Osteocyte (in vitro differentiated cells): ENCODE measurements at places on chromosomes 4 and X. TPM values are rescaled to one million over a fixed set of nuclear protein-coding genes. Genes with fewer than 3 reads are reported as not detected.

DNA sequence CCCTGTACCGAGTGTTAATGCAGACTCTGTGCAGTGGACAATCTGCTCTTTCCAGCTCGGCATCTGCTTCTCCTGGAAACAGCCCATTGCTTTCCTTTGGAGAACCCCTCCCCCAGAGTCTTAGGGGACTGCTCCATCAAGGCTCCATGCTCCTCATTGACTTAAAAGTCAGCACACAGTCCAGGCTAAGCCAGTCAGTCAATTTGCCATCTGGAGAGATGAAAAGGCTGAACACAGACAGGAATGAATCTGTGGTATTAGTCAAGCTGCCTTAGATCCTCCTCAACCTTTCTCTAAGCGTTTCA, 20.3 kb downstream of the ATP8A1 start:
- no peak overlapping the region for H3K27ac ChIP-seq
- H3K36me3 ChIP-seq, result no peaks in the 10 kb centered on the region
- H3K4me1 ChIP-seq, result no peaks in the 10 kb centered on the region
- no peak for DNase-seq

DNA sequence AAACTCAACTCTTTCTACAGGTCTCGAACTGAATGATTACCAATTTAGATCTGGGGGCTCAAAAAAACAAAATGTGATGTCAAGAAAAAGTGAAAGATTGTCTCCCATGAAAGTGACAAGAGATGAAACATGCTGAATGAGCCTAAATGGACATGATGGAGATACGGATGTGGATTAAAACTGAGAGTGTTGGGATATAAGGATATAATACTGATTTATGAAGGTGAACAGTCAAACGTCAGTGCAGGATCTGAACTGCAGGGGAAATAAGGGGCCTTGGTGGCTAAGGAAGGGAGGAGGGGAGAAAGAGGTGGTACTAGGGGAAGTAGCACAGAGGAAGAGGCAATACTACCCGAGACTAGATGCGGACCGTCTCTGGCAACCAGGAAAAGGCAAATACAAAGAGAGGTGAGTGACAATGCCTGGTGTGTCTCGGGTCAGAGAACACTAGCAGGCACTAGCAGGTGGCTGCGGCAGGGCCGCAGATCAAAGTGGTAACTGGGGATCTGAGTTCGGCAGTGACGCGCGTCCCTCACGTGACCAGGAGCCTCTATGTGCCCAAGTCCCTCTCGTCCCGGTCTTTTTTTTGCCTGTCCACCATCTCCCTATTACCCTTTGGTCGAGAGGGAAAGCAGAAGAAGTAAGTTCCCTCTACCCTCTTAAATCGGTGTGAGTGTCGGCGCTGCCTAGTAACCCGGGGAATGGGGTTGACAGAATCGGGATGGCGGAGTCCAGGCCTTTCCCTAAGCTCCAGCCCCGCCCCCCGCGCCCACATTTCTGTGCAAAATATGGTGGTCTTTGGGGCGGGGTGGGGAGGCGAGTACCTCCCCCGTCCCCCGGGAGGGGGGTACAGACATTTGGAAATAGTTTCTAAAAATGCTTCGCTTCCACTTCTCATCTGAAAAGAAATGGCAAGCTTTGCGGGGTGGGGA, at the start of gene TCEAL1:
TSS of gene TCEAL1 (plus strand) at position 590 of the 932 bp plus-strand sequence. CDS start 942 bp downstream, outside the sequence.
- H3K27ac ChIP-seq, result peak within 1 kb of the TSS; percentile 88
- H3K27me3 ChIP-seq, result no peaks in the 10 kb centered on the region
- no peaks in the 10 kb centered on the region for H3K36me3 ChIP-seq
- no peak for DNase-seq

DNA sequence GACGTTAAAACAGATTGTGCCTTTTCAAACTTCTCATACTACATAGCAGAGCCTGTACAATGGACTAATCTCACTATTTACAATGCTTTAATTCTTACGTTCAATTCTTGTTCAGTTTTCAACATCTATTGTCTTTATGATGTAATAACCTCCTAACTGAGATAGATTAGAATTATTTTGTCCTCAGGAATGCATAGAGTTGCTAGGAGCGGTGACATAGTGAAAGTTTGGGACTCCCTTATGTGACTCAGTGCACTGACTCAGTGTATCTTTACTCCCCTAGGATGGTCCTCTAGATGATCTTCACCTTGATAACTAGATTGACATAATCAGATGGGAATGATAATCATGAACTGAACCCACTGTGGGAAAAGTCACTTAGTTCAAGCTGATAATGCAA, 151.5 kb downstream of the VEGFC start:
- no peak overlapping the region for H3K4me3 ChIP-seq
- H3K27ac ChIP-seq, result no peak overlapping the region
- peaks cover 10% of the 10 kb centered on the region for H3K4me1 ChIP-seq
- no peak for DNase-seq
- H3K36me3 ChIP-seq, result no peaks in the 10 kb centered on the region

GRCh38 chr4:154781126-154781982, at the start of gene RBM46:
Gene RBM46, plus strand, starts transcription at chr4:154781272. Its CDS starts 15,481 bp downstream, at chr4:154796753.
- H3K4me1 ChIP-seq, result no peaks in the 10 kb centered on the region
- H3K36me3 ChIP-seq, result no peaks in the 10 kb centered on the region
- H3K4me3 ChIP-seq, result no peak within 1 kb of the TSS
- H3K27me3 ChIP-seq, result peaks cover 6% of the 10 kb centered on the region
- peak; percentile 84 for DNase-seq

GRCh38 chr4:59063015-59063720, 1953.0 kb upstream of the IGFBP7 start:
- no peak overlapping the region for H3K27ac ChIP-seq
- no peaks in the 10 kb centered on the region for H3K4me1 ChIP-seq
- DNase-seq, result no peak
- H3K27me3 ChIP-seq, result no peaks in the 10 kb centered on the region
- no peaks in the 10 kb centered on the region for H3K36me3 ChIP-seq
- H3K4me3 ChIP-seq, result no peak overlapping the region

- no peaks in the 10 kb centered on the region for H3K36me3 ChIP-seq
- H3K4me1 ChIP-seq, result no peaks in the 10 kb centered on the region
- no peaks in the 10 kb centered on the region for H3K27me3 ChIP-seq
- no peak overlapping the region for H3K4me3 ChIP-seq
Measured at GRCh38 chr4:119652998-119653397, 24.4 kb upstream of the PDE5A start.

DNA sequence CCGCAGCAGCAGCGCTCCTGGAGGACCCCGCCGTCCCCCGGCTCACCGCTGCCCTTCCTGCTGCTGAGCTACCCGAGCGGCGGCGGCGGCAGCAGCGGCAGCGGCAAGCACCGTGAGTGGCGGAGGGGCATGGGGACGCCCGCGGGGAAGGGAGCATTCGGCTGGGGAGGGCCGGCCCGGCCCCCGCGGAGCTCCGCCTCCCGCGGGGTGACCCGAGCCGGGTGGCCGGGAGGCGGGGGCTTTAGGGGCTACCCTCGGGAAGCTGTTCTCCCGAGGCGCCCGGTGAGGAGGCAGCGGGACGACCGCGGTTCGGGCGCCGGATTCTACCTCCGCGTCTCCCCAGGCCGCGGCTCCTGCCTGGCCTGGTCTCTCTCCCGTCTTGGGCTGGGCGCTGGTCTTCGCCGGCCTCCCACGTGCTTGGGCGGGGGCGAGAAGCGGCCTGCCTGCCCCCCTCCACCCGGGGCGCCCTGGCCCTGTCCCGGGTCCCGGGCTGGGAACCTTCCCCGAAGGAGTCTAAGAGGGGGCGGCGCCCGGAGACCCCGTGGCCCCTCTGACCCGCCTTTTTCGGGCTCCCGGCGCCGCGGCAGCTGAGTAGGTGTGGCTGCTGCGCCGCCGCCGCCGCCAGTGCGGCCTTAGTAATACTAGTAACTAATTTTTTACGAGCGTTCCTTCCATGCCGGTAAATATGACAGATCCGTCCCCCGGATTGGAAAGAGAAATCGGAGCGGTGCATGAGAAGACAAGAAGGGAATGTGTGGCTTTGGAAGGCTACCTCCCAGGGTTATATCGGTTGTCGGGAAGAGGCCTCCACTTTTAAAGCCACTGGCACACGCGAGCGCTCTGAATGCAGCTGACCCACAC, 16.4 kb upstream of the RUFY3 start:
- H3K27ac ChIP-seq, result peak overlapping the region; percentile 86
- peaks cover 25% of the 10 kb centered on the region for H3K4me1 ChIP-seq
- peak overlapping the region; percentile 80 for H3K4me3 ChIP-seq
- DNase-seq, result peak; percentile 88

DNA sequence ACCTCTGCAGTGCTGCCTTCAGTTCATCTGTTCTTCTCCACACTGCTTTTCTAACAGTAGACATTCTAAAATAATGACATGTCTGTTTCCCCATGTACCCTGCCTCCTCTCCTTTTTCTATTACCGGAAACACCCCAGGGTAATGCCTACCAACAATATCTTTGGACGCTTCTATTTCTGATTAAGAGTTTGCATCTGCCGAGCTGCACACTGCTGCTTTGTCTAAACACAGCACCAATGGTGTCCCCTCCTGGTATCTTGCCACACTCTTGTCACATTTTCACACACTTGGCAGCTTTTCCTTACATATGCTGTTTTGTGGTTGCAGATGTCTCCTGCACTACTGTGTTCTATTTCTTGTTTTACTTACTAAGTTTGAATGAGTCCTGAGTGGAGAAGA, 288.8 kb downstream of the GRIA2 start:
- no peaks in the 10 kb centered on the region for H3K36me3 ChIP-seq
- DNase-seq, result no peak
- peaks cover 4% of the 10 kb centered on the region for H3K4me1 ChIP-seq
- no peak overlapping the region for H3K27ac ChIP-seq

- peaks cover 51% of the 10 kb centered on the region for H3K36me3 ChIP-seq
- H3K4me3 ChIP-seq, result no peak overlapping the region
- H3K27me3 ChIP-seq, result no peaks in the 10 kb centered on the region
- peaks cover 48% of the 10 kb centered on the region for H3K4me1 ChIP-seq
- no peak for DNase-seq
- H3K27ac ChIP-seq, result peak overlapping the region; percentile 28
Measured at GRCh38 chr4:15042529-15043167, 40.4 kb downstream of the CPEB2 start.

- H3K4me1 ChIP-seq, result peaks cover 5% of the 10 kb centered on the region
- peaks cover 62% of the 10 kb centered on the region for H3K27me3 ChIP-seq
- H3K36me3 ChIP-seq, result no peaks in the 10 kb centered on the region
- H3K27ac ChIP-seq, result no peak overlapping the region
- H3K4me3 ChIP-seq, result no peak overlapping the region
- DNase-seq, result no peak
Measured at GRCh38 chr4:5928274-5928673, 35.4 kb upstream of the CRMP1 start.

GRCh38 chr4:139736274-139736660, 70.6 kb downstream of the MGST2 start:
- H3K36me3 ChIP-seq, result no peaks in the 10 kb centered on the region
- peak overlapping the region; percentile 40 for H3K4me3 ChIP-seq

GRCh38 chr4:184747034-184747830, 13.3 kb upstream of the CENPU start:
- peak overlapping the region; percentile 95 for H3K27ac ChIP-seq
- no peaks in the 10 kb centered on the region for H3K36me3 ChIP-seq
- peaks cover 20% of the 10 kb centered on the region for H3K4me1 ChIP-seq
- no peaks in the 10 kb centered on the region for H3K27me3 ChIP-seq
- DNase-seq, result no peak

DNA sequence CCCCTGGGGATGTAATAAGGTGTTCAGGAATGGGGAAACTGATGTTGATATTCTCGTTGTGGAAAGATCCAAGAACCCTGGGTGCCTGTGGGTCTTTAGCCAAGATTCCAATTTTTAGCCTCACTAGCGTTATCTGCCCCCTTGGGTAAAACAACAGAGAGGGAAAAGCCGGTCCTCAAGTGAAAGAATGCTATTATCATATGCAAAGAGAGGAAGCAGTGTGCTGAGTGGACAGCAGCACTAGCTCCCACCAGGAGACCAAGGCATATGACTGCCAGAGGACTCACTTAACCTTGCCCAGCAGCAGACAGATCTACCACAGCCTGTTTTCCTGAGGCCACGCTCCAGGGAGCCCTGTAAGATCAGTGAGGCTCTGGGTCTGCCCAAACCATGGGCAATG, 257.9 kb upstream of the CPEB2 start:
- peaks cover 9% of the 10 kb centered on the region for H3K27me3 ChIP-seq
- H3K4me3 ChIP-seq, result no peak overlapping the region
- peak overlapping the region; percentile 15 for H3K27ac ChIP-seq
- no peak for DNase-seq

DNA sequence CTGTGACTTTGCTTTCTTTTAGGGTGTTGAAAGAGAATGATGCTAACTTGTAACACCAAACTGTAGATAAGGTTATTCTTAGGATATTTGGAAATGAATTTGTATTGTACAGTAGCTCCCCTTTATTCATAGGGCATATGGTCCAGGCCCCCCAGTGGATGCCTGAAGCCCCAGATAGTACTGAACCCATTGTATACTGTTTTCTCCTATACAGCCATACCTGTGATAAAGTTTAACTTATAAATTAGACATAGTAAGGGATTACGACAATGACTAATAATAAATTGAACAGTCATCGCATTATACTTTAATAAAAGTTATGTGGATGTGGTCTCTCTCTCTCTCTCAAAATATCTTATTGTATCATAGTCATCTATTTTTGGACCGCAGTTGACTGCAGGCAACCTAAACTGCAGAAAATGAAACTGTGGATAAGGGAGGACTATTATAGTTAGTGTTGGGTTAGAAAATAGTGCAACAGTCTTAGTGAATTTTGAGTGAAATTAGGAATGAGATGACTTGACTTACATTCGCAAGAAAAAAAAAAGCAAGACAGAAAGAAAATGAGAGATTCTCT, 105.1 kb downstream of the CLDN22 start:
- H3K27ac ChIP-seq, result no peak overlapping the region
- no peak for DNase-seq
- H3K27me3 ChIP-seq, result no peaks in the 10 kb centered on the region

DNA sequence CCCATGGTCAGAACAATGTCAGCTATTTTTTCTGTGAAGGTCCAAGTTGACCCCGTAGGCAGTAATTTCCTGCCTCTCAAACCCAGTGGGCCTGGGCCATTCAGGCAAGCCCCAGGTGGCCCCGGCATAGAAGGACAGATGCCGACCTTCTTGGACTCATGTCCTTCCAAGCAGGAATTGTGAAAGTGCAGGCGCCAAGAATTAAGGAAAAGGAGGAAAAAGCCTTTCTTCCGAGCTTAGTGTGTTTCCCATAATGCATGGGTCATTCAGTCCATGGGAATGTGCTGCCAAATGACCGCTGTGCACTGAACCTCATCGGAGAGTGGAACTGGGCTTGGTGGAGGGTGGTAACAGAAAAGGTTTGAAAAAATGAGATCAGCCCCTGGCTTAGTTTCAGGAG, 196.5 kb upstream of the HS3ST1 start:
- H3K27ac ChIP-seq, result no peak overlapping the region
- H3K4me3 ChIP-seq, result no peak overlapping the region

- H3K27me3 ChIP-seq, result no peaks in the 10 kb centered on the region
- no peaks in the 10 kb centered on the region for H3K36me3 ChIP-seq
- H3K27ac ChIP-seq, result no peak overlapping the region
- no peak for DNase-seq
- no peak overlapping the region for H3K4me3 ChIP-seq
- H3K4me1 ChIP-seq, result peaks cover 2% of the 10 kb centered on the region
Measured at GRCh38 chrX:46713672-46714490, 45.0 kb downstream of the SLC9A7 start.

- H3K4me1 ChIP-seq, result no peaks in the 10 kb centered on the region
- no peaks in the 10 kb centered on the region for H3K36me3 ChIP-seq
- no peak for DNase-seq
- no peak overlapping the region for H3K27ac ChIP-seq
- H3K27me3 ChIP-seq, result no peaks in the 10 kb centered on the region
Measured at GRCh38 chrX:107597791-107598190, 30.5 kb upstream of the PRPS1 start.

The SLC26A1 gene
- 0.78 and 0.83 TPM in 2 replicates for total RNA-seq

The LIMCH1 gene
- 0.29 and 0.43 TPM in 2 replicates for total RNA-seq

The TCEAL6 gene
- total RNA-seq, result not detected in 2 replicates

The PWWP3B gene
- 0.42 and 0.51 TPM in 2 replicates for total RNA-seq

The TRIML2 gene
- total RNA-seq, result not detected in 2 replicates

The TLR3 gene
- 7.5 and 8.2 TPM in 2 replicates for total RNA-seq

The CENPVL1 gene
- total RNA-seq, result not detected in 2 replicates

The STAP1 gene
- not detected in 2 replicates for total RNA-seq

The MID1IP1 gene
- 25.6 and 26.7 TPM in 2 replicates for total RNA-seq

The ANXA3 gene
- total RNA-seq, result 0.97 and 1.0 TPM in 2 replicates

The DOK7 gene
- not detected in 2 replicates for total RNA-seq
